ENCODE measurements at places on chromosomes 2 and 18.
A peak's percentile ranks its signal among the peaks of the same experiment; 100 is the strongest.

- peaks cover 17% of the 10 kb centered on the region for H3K4me1 ChIP-seq
- no peaks in the 10 kb centered on the region for H3K36me3 ChIP-seq
Observed at GRCh38 chr18:66329716-66330115, 274.2 kb downstream of the CDH19 start.

DNA sequence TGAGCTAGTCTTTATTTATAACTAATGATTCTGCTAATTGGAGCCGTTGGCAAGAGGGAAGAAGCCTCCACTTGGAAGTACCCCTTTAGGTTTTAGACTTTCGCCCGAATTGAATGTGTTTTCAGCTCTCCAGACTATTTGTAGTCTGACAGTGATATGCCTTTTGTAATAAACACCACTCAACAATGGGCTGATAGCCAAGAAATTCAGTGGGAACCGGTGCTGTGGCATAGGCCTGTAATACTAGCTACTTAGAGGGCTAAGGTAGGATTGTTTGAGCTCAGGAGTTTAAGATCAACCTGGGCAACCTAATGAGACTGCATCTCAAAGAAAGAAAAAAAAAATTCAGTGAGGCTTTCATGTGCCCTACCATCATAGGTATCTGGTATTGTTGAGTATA, 13.6 kb upstream of the ZSCAN30 start:
- no peak for DNase-seq
- H3K36me3 ChIP-seq: peaks cover 84% of the 10 kb centered on the region

DNA sequence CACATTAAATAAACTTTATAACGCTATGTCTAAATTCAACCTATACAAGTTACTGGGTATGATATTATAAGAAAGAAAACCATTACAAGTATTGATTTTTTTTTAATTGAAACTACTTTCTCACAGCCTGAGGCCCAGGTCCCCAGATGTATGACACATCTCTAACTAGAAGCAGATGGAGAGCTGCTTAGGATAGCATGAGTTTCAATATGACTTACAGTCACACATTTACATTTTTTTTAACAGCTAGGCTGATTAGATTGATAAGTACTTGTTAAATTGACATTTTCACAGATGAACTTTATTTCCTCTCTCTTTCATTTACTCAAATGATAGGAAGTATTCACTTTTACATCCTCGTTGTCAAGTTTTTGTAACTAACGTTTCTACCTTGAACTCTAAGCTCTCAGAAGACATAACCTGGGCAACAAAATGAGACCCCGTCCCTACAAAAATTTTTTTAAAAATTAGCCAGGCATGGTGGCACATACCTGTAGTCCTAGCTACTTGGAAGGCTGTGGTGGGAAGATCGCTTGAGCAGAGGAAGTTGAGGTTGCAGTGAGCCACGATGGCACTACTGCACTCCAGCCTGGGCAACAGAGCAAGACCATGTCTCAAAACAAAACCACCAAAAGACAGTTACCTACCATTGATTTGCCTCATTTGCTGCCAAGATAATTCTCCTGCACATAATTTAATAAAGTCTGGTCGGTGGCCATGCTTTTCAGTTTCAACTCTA, 52.4 kb downstream of the STK39 start:
- no peaks in the 10 kb centered on the region for H3K27me3 ChIP-seq
- H3K4me3 ChIP-seq: no peak overlapping the region
- DNase-seq: no peak
- no peaks in the 10 kb centered on the region for H3K36me3 ChIP-seq

GRCh38 chr2:109368798-109369197, 239.8 kb downstream of the SH3RF3 start:
- H3K4me1 ChIP-seq: no peaks in the 10 kb centered on the region
- DNase-seq: no peak
- no peaks in the 10 kb centered on the region for H3K27me3 ChIP-seq
- H3K36me3 ChIP-seq: no peaks in the 10 kb centered on the region

DNA sequence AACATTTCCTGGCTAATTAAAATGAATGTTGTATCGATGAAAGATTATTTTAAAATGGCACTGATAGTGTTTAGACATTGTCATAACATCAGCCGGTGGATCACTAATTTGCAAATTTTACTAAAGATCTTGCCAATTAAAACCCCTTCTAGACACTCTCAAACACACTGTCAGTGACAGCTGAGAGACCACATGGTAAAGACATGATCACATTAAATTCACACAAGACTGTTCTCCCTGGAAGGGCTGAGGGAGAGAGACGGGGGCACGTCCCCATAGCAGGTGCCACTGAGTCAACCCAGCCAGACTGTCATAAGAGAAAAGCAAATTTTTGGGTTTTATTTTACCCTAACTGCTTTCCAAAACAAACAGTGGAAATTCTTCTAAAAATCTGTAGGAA, 306.0 kb downstream of the TXNL1 start:
- H3K4me1 ChIP-seq: no peaks in the 10 kb centered on the region
- DNase-seq: no peak
- H3K27me3 ChIP-seq: no peaks in the 10 kb centered on the region
- no peak overlapping the region for H3K27ac ChIP-seq

DNA sequence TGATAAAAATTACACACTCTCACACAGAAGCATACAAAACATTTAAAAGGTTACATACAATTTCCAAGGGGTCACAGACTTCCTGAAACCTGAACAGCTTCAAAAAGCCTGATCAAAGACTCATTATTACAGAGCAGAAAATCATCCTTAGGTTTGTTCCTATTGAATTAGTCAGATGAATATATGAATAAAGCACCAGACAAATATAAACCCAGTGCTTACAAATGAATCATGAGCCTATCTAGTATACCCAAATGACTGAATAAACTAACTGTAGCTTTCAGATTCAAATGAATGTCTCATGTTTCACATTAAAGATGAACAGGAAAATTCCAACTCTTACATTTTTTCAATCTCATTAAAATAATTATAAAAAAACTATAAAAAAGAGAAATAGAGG, 550.3 kb downstream of the SUCLG1 start:
- no peak overlapping the region for H3K4me3 ChIP-seq
- H3K36me3 ChIP-seq: peaks cover 12% of the 10 kb centered on the region
- no peaks in the 10 kb centered on the region for H3K27me3 ChIP-seq
- H3K27ac ChIP-seq: no peak overlapping the region
- DNase-seq: no peak

GRCh38 chr2:159449504-159450124, 163.1 kb upstream of the WDSUB1 start:
- peaks cover 21% of the 10 kb centered on the region for H3K4me1 ChIP-seq
- no peaks in the 10 kb centered on the region for H3K27me3 ChIP-seq
- H3K27ac ChIP-seq: 0 out of 2 replicates have a peak overlapping the region, but pooled peaks have one; percentile 45
- H3K4me3 ChIP-seq: no peak overlapping the region
- H3K36me3 ChIP-seq: peaks cover 6% of the 10 kb centered on the region

GRCh38 chr2:105691947-105692390, 52.7 kb upstream of the NCK2 start:
- peaks cover 13% of the 10 kb centered on the region for H3K4me1 ChIP-seq
- H3K27ac ChIP-seq: no peak overlapping the region
- H3K36me3 ChIP-seq: no peaks in the 10 kb centered on the region
- H3K27me3 ChIP-seq: no peaks in the 10 kb centered on the region
- H3K4me3 ChIP-seq: no peak overlapping the region

- H3K36me3 ChIP-seq: peaks cover 24% of the 10 kb centered on the region
- no peaks in the 10 kb centered on the region for H3K4me1 ChIP-seq
- no peaks in the 10 kb centered on the region for H3K27me3 ChIP-seq
- no peak for DNase-seq
Observed at GRCh38 chr18:74679006-74679678, 81.5 kb downstream of the ZNF407 start.

DNA sequence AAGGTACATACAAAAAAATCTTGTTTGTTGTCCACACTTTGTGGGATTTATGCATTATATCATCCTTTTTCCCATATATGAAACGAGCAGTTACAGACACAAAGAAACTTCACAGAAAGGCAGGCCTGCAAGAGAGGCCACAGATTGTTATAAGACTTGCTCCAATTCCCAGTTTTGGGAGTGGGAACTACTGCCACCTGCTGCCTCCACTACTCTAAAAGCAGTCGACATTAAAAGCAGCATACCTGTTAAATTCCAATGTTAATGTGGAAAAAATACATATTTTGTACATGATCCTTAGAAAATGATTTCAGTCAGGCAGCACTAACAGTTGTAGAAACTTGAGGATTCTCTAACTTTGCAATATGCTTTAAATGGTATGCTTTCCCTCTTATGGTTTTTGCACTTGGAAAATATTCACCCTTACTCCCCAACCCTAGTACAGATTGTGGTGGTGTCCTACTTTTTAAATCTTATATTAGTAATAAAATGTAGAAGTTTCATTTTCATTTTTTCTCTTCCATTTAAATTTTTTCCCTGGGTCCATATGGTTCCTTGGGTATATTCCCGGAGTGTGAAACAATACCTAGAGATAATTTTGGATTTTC, 37.9 kb downstream of the SLC38A11 start:
- H3K4me3 ChIP-seq: no peak overlapping the region
- H3K27me3 ChIP-seq: no peaks in the 10 kb centered on the region
- no peaks in the 10 kb centered on the region for H3K36me3 ChIP-seq
- H3K27ac ChIP-seq: no peak overlapping the region

- no peak overlapping the region for H3K4me3 ChIP-seq
- peaks cover 17% of the 10 kb centered on the region for H3K4me1 ChIP-seq
- H3K27ac ChIP-seq: no peak overlapping the region
- no peaks in the 10 kb centered on the region for H3K36me3 ChIP-seq
- DNase-seq: no peak
Observed at GRCh38 chr2:56009758-56010458, 86.3 kb upstream of the EFEMP1 start.

- H3K27me3 ChIP-seq: peaks cover 3% of the 10 kb centered on the region
- peaks cover 11% of the 10 kb centered on the region for H3K4me1 ChIP-seq
- H3K27ac ChIP-seq: no peak overlapping the region
Observed at GRCh38 chr18:60873708-60874107, 459.5 kb upstream of the CDH20 start.

DNA sequence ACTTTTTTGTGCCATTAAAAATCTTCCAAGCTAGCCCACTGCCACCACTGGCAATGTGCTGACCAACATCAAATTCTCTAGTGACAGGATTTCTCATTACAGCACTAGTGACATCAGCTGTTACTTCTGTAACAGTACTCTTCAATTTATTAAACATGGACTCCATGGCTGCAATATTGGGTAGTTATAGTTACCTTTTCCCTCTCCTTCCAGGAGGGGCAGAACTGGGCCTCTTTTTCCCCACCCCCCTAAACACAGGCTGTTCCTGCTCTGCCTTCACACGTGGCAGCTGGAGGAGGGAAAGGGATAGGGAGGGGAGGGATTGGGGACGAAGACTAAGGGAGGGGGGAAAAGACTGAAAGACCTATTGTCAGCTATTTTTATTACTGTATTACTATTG, 38.1 kb downstream of the TRAK2 start:
- H3K27ac ChIP-seq: no peak overlapping the region
- no peaks in the 10 kb centered on the region for H3K4me1 ChIP-seq
- DNase-seq: no peak
- H3K4me3 ChIP-seq: no peak overlapping the region
- H3K27me3 ChIP-seq: no peaks in the 10 kb centered on the region
- H3K36me3 ChIP-seq: no peaks in the 10 kb centered on the region

GRCh38 chr2:767440-767839, 90.2 kb upstream of the TMEM18 start:
- DNase-seq: no peak
- no peak overlapping the region for H3K4me3 ChIP-seq
- H3K4me1 ChIP-seq: peaks cover 8% of the 10 kb centered on the region
- peaks cover 23% of the 10 kb centered on the region for H3K27me3 ChIP-seq

GRCh38 chr2:111171337-111171930, 50.7 kb downstream of the BCL2L11 start:
- DNase-seq: no peak
- 0 out of 2 replicates have a peak overlapping the region, but pooled peaks have one; percentile 30 for H3K27ac ChIP-seq
- no peaks in the 10 kb centered on the region for H3K36me3 ChIP-seq
- no peak overlapping the region for H3K4me3 ChIP-seq

DNA sequence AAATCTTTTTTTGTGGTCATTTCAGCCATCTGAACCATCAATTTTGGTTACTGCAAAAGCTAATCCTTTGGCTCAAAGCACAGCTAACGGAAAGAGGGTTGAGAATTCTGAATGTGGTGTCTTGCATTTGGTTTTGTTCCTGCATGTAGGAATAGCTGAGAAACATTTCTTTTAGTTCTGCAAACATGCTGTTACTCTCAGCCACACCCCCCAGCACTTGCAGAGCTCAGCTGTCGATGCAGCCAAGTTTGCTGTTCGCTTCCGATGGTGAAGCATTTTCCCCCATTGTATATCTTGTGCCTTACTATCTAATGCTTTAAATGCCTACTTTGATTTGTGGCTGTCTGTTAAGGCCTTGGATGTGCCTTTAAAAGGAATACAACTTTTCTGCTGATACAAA, 294.9 kb upstream of the FANCL start:
- H3K27ac ChIP-seq: peak overlapping the region; percentile 73
- no peak for DNase-seq
- H3K4me3 ChIP-seq: no peak overlapping the region
- peaks cover 87% of the 10 kb centered on the region for H3K4me1 ChIP-seq
- no peaks in the 10 kb centered on the region for H3K36me3 ChIP-seq

DNA sequence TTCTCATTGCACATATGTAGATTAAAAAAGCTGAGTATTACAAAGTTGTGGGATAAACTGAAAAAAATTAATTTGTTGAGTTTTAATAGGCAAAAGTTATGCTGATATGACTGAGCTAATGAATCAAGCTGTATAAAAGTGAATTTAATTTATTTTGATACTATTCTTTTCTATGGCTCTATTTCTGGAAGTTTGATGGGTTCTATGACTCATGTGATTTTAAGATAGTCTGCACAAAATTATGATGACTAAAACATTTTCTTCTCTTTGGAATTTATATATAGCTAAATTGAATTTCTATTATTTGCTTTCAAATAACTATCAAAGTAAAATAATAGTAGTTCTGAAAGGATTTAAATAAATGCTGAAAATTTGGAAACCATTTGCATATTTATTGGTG, 71.0 kb upstream of the MMADHC start:
- peaks cover 4% of the 10 kb centered on the region for H3K4me1 ChIP-seq
- no peak overlapping the region for H3K27ac ChIP-seq
- no peak for DNase-seq
- H3K4me3 ChIP-seq: no peak overlapping the region
- 0 out of 2 replicates have a peak, but pooled peaks cover 4% of the 10 kb centered on the region for H3K36me3 ChIP-seq
- H3K27me3 ChIP-seq: no peaks in the 10 kb centered on the region

GRCh38 chr2:190666895-190667294, 18.0 kb downstream of the NAB1 start:
- H3K27me3 ChIP-seq: no peaks in the 10 kb centered on the region
- H3K4me3 ChIP-seq: no peak overlapping the region
- H3K36me3 ChIP-seq: peaks cover 25% of the 10 kb centered on the region
- H3K27ac ChIP-seq: no peak overlapping the region

- no peak for DNase-seq
- H3K4me3 ChIP-seq: no peak overlapping the region
- peaks cover 23% of the 10 kb centered on the region for H3K4me1 ChIP-seq
- H3K27me3 ChIP-seq: no peaks in the 10 kb centered on the region
- no peaks in the 10 kb centered on the region for H3K36me3 ChIP-seq
- H3K27ac ChIP-seq: no peak overlapping the region
Observed at GRCh38 chr2:56587456-56587855, 403.7 kb downstream of the CCDC85A start.

GRCh38 chr18:9825571-9826073, 60.2 kb upstream of the TXNDC2 start:
- no peak for DNase-seq
- H3K4me3 ChIP-seq: no peak overlapping the region
- H3K4me1 ChIP-seq: peaks cover 1% of the 10 kb centered on the region
- H3K36me3 ChIP-seq: no peaks in the 10 kb centered on the region
- no peak overlapping the region for H3K27ac ChIP-seq

GRCh38 chr2:97737421-97738178, 24.2 kb downstream of the ZAP70 start:
- peaks cover 13% of the 10 kb centered on the region for H3K4me1 ChIP-seq
- no peaks in the 10 kb centered on the region for H3K27me3 ChIP-seq
- DNase-seq: no peak
- H3K27ac ChIP-seq: no peak overlapping the region
- no peaks in the 10 kb centered on the region for H3K36me3 ChIP-seq
- H3K4me3 ChIP-seq: no peak overlapping the region

All from WTC11 (cell line).